Activated T-helper 9 cell treated with anti-CD3 and anti-CD28 coated beads, Interleukin-2, amount 50 U/mL, for 16 hours (primary cell): ENCODE measurements at places on chromosomes 12 and 14.

- DNase-seq, result peak; percentile 36
These were observed 16.6 kb downstream of the FBRSL1 start for GRCh38 chr12:132506328-132507160.

DNA sequence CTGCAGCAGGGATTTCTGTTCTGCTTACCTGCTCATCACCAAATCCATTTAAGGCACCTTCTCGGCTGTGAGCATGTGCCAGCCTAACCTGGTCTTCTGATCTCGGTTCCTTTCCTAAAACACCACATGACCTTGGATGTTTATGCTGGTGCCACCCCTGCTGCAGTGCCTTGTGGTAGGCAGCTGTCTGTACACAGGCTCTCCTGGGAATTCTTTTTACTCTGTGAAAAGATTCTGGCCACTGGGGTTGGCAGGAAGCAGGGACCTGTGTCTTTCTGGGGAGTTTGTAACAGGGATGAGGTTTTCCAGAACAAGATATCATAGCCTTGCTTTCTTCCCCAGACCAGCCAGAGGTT lies 10.4 kb upstream of the PLEKHG3 start:
- no peak for DNase-seq

- no peak for DNase-seq
These were observed 523.2 kb upstream of the CCDC196 start for GRCh38 chr14:65962952-65963351.

DNA sequence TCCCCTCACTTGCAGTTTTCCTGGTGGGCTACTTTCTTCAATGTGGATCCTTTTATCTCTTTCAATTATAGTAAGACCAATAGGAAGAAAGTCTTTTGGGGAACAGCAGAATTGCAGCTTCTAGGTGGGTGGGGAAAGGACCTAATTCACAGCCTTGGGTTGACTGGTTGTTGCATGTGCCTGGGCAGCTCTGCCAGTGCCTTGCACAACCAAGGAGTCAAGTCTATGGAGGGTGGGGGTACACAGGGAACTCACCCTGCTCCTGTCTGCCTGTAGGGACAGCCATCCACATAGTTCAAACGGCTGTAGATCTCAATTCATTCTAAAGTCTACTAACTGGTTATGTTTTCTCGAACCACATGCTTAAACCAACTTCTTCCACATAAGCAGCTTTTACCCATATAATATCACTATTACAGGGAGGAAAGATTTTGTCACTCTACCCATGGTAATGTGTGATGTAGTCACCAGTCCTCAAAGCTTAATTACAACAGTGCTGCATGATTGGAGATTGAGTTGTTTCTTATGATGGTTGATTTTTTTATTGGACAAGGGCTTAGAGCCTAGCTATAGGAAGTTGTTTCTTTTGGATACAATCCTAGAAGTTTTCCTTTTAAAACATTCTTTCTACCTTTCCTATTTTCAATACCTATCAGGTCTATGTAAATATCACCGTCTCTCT lies 117.7 kb upstream of the FRMD6 start:
- DNase-seq, result no peak

DNA sequence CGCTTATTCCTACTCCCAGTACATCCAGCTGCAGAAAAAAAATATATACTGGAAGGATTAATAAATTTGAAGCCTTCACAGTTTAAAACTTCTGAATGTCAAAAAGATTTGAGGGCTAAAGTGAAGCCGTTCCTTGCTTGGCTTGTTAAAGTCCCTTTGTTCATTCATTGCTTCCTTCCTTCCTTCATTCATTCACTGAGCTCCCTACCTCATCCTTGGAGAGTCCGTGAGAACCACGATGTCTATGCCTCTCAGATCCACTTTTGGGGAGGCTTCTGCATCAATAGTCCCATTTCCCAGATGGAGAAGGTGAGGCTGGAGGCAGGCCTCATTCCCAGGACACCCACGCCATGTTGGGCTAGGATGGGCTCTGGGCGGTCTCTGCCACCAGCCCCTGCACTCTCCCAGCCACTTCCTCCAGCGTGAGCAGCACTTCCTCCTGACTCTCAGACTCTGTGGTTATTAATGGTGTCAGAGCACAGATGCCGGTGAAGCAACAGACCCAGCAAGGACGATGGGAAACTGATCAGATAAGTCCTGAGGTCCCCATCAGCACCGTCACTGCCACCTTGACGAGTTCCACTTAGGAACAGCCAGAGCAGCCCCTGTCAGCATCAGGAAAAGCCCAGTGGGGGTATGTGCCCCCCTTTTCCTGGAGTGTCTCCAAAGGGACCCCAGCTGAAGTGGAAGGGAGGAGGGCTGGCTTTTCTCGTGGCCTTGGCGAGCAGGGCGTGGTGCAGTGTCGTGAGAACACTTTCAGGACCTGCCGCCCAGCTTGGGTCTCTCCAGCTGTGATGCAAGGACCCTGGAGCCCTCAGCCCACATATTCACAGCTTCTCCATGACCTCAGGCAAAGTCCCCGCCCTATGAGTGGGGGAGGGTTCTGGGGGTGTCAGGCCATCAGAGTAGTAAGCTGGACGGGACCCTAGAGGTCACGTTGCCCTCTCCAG lies 21.2 kb downstream of the ASB2 start:
- DNase-seq, result peak; percentile 35

DNA sequence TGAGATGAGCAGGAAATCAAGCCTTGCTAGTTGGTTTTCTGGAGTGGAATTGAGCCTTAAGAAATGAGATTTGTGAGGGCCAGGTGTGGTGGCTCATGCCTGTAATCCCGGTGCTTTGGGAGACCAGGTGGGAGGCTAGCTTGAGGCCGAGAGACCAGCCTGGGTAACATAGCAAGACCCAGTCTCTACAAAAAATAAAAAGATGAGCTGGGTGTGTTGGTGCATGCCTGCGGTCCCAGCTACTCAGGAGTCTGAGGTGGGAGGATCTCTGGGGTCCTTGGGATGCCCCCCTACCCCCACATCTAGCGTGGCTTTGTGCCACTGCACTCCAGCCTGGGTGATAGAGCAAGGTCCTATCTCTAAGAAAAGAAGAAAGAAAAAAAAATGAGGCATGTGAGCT lies 104.2 kb upstream of the RTL1 start:
- DNase-seq, result no peak

GRCh38 chr14:101037021-101037817 lies 133.7 kb upstream of the RTL1 start:
- no peak for DNase-seq

DNA sequence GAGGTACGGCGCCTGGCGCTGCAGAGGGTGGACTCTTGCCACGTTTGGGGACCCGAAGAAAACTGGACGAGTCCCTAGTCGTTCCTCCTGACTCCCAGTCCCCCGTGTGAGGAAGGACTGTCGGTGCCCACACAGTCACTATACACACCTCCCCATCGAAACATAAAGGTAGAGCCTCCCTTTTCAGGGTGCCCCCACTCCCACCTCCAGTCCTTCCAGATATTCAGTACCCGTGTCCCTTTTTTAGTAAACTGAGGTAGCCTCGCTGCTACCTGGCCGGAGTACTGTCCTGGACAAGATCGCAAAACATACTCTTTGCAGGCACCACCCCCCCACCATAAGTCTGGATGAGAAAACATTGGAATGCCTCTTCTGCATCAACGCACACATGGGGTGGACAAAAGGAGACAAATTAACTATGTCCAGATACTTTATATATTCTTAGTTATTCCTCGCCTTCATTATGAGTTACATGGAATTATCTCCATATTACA lies 610 bp upstream of the KMT2D start:
- DNase-seq, result no peak

GRCh38 chr12:84502180-84502860 lies 410.3 kb downstream of the SLC6A15 start:
- no peak for DNase-seq

GRCh38 chr12:1595026-1595561 lies 713 bp upstream of the FBXL14 start:
- no peak for DNase-seq
